NCI-H1436 treated with DMSO at 0.1 percent for 48 hours (cell line): ENCODE measurements at places on chromosomes 12 and 14.

DNA sequence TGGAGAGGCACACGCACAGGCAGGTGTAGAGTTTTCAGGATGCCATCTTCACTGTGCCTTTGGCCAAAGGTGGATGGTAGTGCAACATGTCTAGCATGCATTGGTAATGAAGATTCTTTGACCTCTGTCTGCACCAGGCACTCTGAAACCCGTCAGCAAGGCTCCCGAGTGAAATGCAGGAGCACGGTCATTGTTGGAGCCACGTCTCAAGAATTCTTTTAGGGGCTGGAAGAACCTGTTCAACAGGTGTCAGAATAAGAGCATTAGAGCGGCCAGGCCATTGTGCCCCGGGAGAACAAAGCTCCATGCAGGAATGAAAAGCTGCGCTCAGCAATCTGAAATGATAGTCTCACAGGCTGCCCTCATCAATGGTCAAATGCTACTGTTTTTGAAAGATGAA, 40.2 kb upstream of the DICER1 start:
- no peak for DNase-seq

GRCh38 chr14:100783630-100784370, 42.1 kb upstream of the MEG3 start:
- DNase-seq: peak; percentile 76

DNA sequence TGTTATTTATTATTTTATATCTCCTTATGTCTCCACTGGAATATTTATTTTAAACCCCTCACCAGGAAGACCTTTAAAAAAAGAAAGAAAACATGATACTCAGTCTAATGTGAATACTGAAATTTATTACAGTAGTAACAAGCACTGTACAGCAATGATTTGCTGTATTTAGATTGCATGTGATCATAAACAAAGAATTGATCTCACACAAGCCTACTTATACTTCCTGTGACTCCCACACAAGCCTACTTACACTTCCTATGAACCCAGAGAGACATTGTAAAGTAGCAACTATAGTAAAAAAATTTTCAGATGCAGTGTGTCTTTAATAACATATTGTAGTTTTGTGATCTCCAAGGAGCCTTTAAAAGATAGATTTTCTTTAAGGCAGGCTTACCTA, 142.7 kb upstream of the SYT1 start:
- no peak for DNase-seq

- DNase-seq: no peak
Observed at GRCh38 chr12:76549131-76549530, 10.4 kb downstream of the OSBPL8 start.

DNA sequence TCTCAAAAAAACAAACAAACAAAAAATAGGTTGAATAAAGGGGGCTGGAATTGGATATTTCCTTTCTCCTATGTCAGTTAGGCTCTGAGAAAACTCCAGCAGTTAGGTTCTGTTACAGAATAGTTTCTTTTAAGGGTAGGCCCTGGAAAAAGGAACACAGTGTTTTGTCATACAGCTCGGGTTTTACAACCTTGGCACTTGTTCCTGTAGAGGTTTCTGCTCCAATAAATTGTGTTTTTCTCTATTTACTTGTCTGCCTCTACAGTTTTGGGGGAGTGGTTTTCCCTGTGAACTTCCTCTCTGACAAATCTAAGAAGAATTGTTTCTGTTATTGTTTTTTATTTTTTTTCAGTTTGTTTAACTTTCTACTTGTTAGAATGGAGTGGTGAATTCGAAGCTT, 167.6 kb downstream of the ACSS3 start:
- no peak for DNase-seq

- DNase-seq: no peak
Observed at GRCh38 chr14:74905595-74906142, 17.4 kb downstream of the RPS6KL1 start.

DNA sequence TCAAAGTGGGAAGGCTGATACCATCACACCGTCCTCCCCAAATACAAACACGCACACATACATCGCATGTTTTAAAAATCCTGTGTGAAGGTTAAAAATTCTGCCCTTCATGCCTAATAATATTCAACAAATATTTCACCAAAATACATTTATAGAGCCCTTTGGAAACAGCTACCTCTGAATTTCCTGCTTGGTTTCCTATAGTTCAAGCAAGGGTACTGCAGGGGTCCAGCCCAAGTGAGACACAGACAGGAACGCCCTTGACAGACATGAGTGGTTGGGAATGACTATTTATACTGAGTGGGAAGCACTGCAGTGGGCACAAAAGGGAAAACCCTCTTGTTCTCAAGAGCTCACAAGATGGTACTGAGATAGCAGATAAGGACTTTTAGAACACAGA, 51.0 kb downstream of the ST8SIA1 start:
- no peak for DNase-seq

GRCh38 chr14:57380935-57381334, 9.5 kb upstream of the NAA30 start:
- DNase-seq: no peak

DNA sequence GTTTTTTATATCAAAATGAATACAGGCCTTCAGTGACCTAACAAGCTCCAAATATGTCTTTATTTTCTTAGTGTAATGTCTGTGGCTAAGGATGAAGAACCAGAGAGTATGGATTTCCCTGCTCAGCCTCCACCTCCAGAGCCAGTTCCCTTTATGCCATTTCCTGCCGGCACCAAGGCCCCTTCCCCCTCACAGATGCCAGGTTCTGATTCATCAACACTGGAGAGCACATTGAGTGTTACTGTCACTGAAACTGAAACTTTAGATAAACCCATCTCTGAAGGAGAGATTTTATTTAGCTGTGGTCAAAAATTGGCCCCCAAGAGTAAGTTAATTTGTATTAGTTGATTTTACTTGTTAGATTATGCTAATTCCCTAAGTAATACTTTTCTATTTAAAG, 61.0 kb downstream of the KIAA0586 start:
- DNase-seq: no peak

DNA sequence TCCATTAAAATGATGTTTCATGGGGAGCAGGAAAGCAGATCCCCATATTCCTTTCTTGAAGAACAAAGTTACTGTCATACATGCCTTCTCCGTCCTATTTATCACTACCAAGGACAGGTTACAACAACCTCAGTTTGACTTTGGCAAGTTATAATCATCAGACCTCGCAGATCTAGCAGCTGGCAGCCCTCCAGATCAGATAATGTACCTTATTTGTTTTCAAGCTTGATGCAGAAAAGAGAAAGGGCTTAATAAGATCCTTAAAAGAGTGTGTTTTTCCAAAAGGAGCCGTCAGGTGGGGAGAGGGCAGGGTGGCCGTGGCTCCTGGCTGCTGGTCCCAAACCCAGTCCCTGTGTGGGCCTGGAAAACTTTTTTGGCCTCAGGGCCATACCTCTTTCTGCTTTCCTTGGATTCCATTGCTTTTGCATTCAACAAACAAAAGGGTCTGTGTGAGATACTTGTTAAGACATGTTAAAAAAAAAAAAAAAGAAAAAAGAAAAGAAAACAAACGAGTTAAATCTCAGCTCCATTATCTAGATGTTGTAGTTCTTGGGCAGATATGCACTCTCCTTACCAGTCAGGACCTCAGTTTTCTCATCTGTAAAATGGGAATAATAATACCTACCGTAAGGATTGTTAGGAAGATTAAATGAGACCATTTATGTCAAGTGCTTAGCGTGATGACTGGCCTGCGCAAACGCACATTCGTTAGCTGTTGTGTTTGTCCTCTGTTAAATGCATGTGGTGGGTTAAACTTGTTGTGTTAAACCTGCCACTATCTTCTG, 64.6 kb downstream of the B4GALNT3 start:
- no peak for DNase-seq

DNA sequence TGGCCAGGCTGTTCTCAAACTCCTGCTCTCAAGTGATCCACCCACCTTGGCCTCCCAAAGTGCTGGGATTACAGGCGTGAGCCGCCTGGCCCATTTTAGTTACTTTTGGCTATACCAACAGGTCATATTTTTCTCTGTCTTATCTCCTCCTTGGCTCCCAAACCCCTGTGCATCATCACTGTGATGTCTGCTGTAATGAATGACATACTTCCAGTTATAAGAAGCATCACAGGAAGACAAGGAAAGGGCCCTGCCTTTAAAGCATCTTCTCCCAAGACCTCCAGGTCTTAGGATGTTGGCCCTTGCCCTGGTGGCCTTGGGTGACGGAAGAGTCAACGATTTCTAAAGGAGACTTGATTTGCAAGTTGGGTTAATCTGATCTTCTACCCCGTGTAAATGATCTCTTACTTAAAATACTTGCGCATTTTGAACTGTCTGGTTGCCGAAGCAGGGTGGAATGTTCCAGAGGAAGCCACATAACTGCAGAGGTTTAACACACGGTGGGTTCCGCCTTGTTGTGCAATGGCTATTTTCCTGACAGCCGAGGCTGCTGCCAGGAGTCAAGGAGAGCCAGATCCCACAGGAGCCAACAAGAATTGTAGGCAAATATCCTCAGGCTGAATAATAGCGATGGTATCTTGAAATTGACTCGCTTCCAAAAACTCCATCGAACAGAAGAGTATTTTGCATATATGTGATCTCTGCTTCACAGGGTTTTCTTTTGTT, 55.7 kb upstream of the PLXNC1 start:
- no peak for DNase-seq

DNA sequence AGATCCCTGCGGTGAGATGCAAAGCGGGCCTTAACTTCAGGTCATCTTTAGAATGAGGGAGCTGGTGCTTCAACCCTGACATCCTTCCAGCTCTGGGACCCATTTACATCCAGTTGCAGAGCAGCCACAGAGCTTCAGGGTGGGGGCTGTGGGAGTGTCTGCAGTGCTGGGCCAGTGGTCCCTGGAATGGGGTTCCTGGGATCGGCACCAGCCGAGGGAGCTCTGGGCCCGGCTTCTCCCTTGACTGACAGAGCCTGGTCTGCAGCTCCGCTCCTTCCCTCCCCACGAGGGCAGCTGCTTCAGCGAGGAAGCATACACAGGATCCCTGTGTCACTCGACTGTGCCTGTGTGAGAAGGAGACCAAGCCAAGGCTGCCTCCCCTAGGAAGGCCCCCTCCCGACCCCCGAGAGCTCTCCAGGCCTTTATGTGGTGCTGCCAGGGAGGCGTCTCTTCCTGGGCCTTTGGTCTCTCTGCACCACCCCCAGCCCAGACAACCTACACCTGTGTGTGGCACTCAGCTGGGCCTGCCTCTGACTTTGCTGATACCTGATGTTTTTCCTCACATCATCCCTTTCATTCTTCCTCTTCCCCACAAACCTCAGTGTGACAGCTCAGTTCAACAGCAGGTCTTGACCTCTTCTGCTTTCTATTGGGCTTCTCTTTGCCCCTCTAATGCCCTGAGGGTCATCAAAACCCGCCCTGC, 48.1 kb upstream of the RIN3 start:
- DNase-seq: no peak

DNA sequence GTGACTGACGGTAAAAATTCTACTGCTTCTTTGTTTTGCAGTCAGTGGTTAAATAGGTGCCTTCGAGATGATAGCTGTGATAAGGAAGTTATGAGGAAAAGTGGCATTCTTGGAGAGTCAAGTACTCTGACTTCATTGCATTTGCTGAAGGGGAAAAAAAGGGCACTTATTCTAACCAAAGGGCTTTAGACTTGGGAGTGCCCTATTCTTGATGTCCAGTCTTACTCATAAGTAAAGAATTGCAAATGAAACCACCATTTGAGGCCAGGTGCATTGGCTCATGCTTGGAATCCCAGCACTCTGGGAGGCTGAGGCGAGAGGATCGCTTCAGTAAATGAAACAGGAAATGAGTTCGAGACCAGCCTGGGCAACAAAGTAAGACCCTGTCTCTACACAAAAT, 40.3 kb downstream of the BRAP start:
- no peak for DNase-seq

GRCh38 chr12:76919383-76920171, 40.8 kb upstream of the CSRP2 start:
- DNase-seq: no peak

DNA sequence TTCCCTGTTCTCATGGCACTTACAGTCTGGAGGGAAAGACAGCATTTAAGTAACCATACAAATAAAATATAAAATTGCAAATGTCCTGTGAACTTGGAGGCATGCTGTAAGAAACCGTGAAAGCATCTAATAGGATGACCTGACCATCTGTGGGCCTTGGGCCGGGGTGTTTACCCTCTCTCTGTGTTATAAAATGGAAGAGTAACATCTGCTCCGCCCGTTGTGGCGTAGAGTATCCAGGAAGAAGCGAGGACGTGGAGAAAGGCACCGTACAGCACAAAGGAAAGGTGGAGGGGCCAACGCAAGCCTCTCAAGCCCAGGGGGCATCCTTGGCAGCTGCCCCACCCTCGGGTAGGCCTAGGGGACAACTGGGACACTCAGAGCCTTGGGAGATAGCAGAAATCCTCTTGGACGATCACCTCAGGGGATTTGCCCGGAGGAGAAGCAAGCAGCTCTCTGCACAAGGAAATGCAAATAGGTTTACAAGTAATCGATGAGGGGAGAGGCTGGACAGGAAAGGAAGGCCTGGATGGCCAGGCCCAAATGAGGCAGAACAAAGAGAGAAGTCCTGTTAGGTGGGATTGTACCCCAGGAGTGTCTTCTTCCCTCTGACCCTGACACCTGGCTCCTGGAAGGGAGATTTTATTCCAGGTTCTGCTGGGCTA, 26.2 kb downstream of the VSX2 start:
- DNase-seq: no peak

DNA sequence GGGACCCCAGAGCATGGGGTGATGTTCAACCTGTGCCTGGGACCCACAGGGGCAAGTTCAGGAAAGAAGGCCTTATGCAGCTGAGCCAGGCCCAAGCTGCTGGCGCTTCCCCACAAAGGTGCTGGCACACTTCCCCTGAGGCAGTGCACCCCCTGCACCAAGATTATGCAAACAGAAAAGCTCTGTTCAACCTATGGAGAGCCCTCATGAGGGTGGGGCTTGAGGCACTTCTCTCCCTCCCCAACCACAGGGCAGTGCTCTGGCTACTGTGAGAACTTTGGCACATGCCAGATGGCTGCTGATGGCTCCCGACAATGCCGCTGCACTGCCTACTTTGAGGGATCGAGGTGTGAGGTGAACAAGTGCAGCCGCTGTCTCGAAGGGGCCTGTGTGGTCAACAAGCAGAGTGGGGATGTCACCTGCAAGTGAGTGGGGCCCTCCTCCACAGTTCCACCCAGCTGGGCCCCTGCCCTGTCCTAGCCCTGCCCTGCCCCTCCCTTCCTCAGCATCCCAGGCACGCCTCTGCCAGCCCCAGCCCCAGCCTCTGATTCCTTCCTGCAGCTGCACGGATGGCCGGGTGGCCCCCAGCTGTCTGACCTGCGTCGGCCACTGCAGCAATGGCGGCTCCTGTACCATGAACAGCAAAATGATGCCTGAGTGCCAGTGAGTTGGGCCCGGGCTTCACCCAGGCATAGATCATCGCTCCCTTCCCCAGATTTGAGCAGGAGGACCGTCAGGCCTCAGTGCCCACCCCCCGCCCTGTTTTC, 5.5 kb upstream of the NXPH4 start:
- DNase-seq: no peak

DNA sequence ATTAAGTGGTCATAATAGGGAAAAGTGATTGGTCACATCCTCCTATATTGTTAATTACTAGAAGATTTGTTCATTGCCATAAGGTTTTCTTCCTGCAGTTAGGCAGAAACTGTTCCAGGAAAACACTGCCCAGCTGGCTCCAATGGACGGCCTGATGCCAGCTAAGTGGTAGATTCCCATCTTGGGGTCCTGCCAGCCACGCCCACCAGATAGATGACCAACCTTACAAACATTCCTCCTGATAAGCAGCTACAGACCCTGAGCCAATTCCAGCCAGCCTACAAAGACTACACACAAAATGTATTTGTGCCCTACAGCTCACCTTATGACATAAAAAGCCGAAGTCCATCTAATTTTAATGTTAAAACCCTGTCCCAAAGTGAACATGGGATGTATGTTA, 685.9 kb upstream of the USP15 start:
- no peak for DNase-seq

- no peak for DNase-seq
Observed at GRCh38 chr12:46160981-46161690, 107.7 kb downstream of the SLC38A1 start.
